Cardiac muscle cell (in vitro differentiated cells and primary cell): ENCODE measurements at places on chromosomes 16 and 17.

GRCh38 chr17:42608305-42609181 is 631 bp downstream of the RETREG3 start:
- peak overlapping the region; percentile 97 for H3K4me3 ChIP-seq
- H3K27ac ChIP-seq, result peak overlapping the region; percentile 98
- H3K4me1 ChIP-seq, result peaks cover 17% of the 10 kb centered on the region
- peaks cover 18% of the 10 kb centered on the region for H3K36me3 ChIP-seq
- no peak for DNase-seq

DNA sequence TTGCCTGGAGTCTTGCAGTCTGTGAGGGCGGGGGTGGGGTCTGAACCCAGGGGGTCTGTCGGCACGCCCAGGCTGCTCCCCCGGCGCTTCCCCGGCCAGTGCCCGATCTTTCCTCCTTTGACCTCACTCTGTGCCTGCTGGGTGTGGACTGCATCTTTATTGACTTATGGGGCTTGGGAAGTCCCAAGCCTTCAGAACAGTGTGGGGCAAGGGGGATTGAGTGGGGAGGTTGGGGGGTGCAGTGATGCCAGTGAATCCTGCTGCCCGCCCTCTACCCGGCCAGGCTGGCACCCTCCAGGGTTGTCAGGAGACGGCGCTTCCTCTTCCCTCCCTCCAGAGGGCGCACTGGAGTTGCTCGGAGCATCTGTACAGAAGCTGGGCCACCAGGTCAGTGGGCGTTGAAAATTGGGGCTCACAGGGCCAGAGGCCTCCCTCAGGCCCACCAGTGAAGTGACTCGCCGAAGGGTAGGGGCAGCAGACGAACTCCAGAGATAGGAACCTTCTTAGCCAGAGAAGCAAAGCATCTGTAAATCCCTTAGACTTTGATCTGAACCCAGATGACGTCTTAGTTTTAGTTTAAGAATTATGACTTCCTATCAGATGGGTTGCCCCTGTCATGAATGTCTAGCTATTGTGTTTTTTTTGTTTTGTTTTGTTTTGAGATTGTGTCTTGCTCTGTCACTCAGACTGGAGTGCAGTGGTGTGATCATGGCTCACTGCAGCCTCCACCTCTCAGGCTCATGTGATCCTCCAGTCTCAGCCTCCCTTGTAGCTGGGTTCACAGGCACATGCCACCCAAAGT is 184.8 kb upstream of the CIBAR2 start:
- peak; percentile 28 for DNase-seq
- no peaks in the 10 kb centered on the region for H3K27me3 ChIP-seq
- H3K27ac ChIP-seq, result no peak overlapping the region
- no peaks in the 10 kb centered on the region for H3K36me3 ChIP-seq
- H3K4me3 ChIP-seq, result no peak overlapping the region

GRCh38 chr17:50200457-50201275 is 765 bp downstream of the COL1A1 start:
- peaks cover 9% of the 10 kb centered on the region for H3K4me1 ChIP-seq
- H3K36me3 ChIP-seq, result peaks cover 18% of the 10 kb centered on the region

- H3K4me3 ChIP-seq, result no peak overlapping the region
- peaks cover 94% of the 10 kb centered on the region for H3K27me3 ChIP-seq
- no peak overlapping the region for H3K27ac ChIP-seq
- peaks cover 11% of the 10 kb centered on the region for H3K4me1 ChIP-seq
- H3K36me3 ChIP-seq, result no peaks in the 10 kb centered on the region
These were observed 3.0 kb downstream of the MT2A start for GRCh38 chr16:56611281-56611833.

DNA sequence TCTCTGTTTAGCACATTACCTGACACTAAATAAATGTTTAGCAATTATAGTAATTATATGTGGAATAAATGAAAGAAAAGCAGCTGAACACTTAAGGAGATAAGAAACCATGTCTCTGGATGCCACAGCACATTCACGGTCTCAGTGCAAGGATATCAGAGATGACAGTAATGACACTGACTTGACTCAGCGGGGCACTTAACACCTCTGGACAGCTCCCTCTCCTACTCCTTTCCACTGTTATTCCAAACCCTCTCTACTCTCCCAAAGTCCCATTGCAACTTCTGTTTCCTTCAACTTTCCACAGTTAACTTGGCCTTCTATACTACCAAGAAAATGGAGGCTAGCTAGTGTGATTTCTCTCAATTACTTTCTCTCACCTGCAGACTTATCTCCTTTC is 93.0 kb upstream of the CORO6 start:
- no peaks in the 10 kb centered on the region for H3K36me3 ChIP-seq
- H3K27me3 ChIP-seq, result no peaks in the 10 kb centered on the region
- no peak overlapping the region for H3K27ac ChIP-seq

DNA sequence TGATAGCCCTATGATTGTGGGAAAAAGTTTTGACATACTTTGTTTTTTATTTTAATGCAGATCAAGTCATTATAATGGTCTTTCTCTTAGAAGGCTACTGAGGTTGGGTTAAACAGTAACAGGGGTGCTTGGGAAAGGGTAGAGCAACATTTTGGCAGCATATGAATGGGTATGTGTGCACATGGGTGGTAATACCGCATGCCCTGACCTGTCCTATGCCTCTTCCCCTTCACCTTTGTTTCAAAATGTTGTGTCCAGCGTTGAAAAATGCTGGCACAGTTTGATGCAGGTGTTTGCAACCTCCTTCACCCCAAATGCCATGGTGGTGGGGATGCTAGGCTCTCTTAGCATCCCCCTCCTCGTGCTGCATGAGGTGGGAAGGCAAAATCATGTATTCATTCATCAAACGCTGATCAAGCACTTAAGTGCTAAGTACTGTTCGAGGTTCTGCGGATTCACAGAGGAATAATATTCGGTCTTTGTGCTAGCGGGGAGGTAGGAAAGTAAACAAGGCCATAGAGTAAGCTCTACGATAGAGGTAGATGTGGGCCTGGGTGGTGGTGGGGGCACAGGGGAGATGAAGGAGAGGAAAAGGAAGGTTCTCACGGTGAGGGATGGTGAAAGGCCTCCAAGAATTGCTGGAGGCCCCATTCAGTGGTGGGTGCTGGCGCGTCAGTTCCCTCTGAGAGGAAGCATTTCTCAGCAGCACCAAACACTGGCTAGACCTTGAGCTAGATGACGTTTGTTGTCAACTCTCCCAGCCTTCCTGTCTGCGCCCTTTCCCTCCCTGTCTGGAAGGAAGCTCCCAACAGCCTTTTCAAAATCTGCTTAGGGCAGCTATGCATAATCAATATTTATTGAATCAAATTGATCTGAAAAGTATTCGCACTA is 13.3 kb upstream of the MARCHF10 start:
- no peaks in the 10 kb centered on the region for H3K36me3 ChIP-seq
- peak overlapping the region; percentile 19 for H3K27ac ChIP-seq
- H3K27me3 ChIP-seq, result no peaks in the 10 kb centered on the region
- H3K4me1 ChIP-seq, result peaks cover 18% of the 10 kb centered on the region

DNA sequence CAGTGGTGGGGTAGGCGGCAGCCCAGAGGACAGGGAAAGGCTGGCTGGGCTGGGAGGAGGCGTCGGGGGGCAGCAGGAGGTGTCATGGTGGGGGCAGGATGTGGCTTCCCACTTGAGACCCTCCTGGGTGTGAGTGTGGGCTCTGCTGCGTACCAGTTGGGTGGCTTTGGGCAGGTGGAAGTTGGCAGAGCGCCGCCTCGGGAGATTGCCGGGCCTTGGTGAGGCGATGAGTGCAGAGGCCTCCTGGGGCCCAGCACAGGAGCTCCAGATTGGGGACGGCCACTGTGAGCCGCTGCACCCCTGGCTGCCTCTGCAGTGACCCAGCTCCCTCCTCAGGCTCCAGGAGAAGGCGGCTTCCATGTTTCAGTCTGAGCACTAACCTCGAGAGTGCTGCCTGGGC is 13.8 kb downstream of the GPT2 start:
- H3K27ac ChIP-seq, result no peak overlapping the region
- H3K36me3 ChIP-seq, result no peaks in the 10 kb centered on the region
- H3K4me1 ChIP-seq, result peaks cover 10% of the 10 kb centered on the region
- H3K4me3 ChIP-seq, result no peak overlapping the region
- no peaks in the 10 kb centered on the region for H3K27me3 ChIP-seq

DNA sequence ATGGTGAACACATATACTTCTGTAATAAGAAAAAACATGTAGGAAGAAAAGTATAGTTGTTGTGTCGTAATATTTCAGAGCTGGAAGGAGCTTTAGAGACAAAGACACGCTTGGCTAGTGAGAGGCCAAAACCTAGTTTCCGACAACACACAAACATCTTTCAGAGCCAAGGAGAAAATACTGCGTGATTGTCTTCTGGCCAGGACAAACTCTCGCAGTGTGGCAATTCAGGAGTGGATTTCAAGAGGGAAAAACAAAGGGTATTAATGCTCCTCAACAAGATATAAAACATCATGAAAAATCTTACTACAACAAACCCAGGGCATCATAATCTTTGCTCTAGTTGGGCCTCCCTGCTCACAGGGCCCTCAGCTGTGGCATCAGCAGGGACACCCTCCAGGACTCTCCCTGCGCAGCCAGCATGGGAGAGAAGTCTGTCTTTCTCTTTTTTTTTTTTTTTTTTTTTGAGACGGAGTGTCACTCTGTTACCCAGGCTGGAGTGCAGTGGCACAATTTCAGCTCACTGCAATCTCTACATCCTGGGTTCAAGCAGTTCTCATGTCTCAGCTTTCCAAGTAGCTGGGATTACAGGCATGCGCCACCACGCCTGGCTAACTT is 66.4 kb downstream of the CYB5B start:
- H3K27ac ChIP-seq, result no peak overlapping the region
- H3K4me3 ChIP-seq, result no peak overlapping the region
- DNase-seq, result no peak
- H3K27me3 ChIP-seq, result no peaks in the 10 kb centered on the region
- H3K4me1 ChIP-seq, result no peaks in the 10 kb centered on the region
- H3K36me3 ChIP-seq, result no peaks in the 10 kb centered on the region

DNA sequence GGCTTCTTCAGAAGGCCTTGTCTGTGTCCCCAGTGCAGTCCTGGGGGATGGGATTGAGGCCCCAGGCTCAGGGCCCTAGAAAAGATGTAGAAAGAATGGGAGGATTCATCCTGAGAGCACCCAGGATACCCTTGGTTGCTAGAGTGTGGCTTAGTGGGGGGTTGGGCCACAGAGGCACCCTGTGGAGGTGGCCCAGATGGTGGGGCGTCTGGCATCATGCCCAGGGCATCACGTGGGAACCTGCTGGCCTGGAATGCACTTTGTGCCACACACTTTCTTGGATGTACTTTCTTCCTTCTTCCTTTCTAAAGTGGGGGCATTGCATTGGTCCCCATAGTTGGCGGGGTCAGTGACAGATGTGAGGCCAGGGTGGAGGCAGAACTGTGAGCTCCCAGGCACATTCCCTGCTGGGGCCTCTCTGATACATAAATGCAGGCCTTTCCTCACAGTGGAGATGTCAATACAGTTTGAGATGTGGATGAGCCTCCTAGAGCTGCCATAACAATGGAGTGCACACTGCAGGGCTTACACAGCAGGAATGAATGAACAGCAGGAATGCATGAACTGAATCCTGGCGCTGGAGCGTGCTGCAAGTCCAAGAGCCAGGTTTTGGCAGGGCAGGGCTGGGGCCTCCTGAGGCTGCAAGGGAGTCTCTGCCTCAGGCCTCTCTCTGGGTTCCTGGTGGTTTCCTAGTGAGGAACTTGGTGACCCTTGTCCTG is 43.3 kb downstream of the MGAT5B start:
- no peak overlapping the region for H3K4me3 ChIP-seq
- H3K27ac ChIP-seq, result no peak overlapping the region
- no peak for DNase-seq

DNA sequence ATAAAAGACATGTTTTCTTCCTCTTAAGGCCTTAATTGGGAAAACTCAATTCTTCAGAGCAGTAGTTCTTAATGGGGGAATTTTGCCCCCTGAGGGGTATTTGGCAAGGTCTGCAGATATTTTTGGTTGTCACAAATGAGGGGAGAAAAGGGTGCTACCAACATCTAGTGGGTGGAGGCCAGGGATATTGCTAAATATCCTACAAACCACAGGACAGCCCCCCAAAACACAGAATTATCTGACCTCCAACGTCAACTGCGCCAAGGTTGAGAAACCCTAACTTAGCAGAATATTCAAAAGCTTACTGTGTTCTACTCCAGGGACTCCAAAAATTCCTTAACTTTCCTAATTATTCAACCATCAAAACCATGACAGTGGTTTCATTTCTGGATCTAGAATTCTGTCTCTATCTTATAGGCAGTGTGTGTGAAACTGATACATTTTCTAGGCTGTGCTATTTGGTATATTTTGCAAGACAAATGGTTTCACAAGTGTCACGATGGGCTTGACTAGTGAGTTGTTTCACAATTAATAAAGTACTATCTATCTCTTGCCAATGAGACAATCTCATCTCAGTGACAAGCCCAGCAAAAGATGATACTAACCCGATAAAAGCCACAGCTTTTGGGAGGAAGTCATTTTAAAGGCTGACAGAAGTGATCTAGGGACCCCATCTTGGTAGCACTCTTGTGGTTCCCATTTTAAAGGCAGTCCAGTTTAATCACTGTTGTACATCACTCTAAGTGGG is 14.7 kb downstream of the TXNDC11 start:
- DNase-seq, result no peak
- no peaks in the 10 kb centered on the region for H3K27me3 ChIP-seq
- no peak overlapping the region for H3K27ac ChIP-seq
- no peak overlapping the region for H3K4me3 ChIP-seq
- peaks cover 24% of the 10 kb centered on the region for H3K36me3 ChIP-seq

DNA sequence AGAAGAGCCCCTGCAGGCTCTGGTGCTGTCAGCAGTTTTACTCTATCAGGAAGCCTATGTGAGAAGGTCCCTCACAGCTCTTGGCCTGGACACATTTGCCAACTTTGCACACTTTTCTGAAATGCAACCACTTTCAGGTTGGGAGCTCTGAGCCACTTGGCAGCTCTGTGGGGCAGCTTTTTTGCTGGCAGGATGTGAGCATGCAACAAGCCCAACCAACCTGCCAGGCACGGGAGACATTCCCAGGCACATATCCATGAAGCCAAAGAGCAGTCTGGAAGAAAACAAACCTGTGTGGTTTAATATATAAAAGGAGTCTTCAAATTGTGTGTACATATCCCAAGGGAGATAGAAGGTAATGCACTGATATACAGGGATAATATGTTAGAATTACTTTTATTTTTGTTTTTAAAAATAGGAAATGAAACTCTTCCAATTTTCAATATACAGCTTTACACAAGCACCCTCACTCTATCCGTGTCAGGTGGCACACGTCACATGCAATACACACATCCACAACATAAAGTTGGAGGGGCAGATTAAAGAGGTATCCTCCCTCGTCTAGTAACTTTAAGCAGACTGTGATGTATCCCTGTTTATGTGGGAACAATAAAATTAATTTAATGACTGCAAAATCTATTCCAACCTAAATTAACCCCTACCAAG is 57.4 kb upstream of the COX10 start:
- no peaks in the 10 kb centered on the region for H3K4me1 ChIP-seq
- H3K27ac ChIP-seq, result no peak overlapping the region

GRCh38 chr17:60269417-60269816 is 119.6 kb downstream of the CA4 start:
- no peaks in the 10 kb centered on the region for H3K4me1 ChIP-seq
- H3K27me3 ChIP-seq, result no peaks in the 10 kb centered on the region
- DNase-seq, result no peak
- H3K4me3 ChIP-seq, result no peak overlapping the region
- H3K27ac ChIP-seq, result no peak overlapping the region

- H3K27me3 ChIP-seq, result no peaks in the 10 kb centered on the region
- no peak overlapping the region for H3K4me3 ChIP-seq
- DNase-seq, result no peak
- H3K36me3 ChIP-seq, result no peaks in the 10 kb centered on the region
- H3K27ac ChIP-seq, result no peak overlapping the region
- no peaks in the 10 kb centered on the region for H3K4me1 ChIP-seq
These were observed 47.9 kb downstream of the SNX20 start for GRCh38 chr16:50632927-50633800.
